ENCODE measurements at places on chromosomes 5 and 9.

DNA sequence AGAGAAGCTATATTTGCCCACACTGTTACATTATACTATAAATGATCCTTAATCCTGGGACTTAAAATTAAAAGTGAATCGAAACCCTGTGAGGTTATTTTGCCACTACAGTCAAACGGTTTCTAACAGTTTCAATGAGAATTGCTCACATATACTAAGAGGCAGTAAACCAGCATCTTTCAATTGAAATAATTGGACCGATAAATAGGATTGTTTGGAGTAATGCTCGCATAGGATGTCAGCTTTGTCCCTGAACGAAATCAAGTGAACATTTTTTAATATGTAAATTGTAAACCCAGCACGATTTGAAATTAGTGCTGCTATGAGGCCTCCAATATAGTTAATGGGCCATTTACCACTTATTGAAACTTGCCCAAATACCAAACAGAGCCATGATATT, 60.5 kb downstream of the ELAVL2 start:
- DNase-seq, result no peak

- no peak for DNase-seq
Observed at GRCh38 chr5:23405316-23406068, 101.9 kb upstream of the PRDM9 start.

GRCh38 chr9:125580701-125581286, 126.2 kb downstream of the MAPKAP1 start:
- DNase-seq, result no peak

- no peak for DNase-seq
Observed at GRCh38 chr9:110619831-110620230, 40.3 kb upstream of the SVEP1 start.

GRCh38 chr5:72245546-72245945, 74.5 kb downstream of the MRPS27 start:
- DNase-seq, result no peak

- no peak for DNase-seq
Observed at GRCh38 chr9:115650768-115651167, 502.8 kb upstream of the PAPPA start.

GRCh38 chr5:10451137-10451824, 9.6 kb downstream of the ROPN1L start:
- no peak for DNase-seq

GRCh38 chr9:130555968-130556367, 23.4 kb upstream of the FUBP3 start:
- DNase-seq, result no peak

DNA sequence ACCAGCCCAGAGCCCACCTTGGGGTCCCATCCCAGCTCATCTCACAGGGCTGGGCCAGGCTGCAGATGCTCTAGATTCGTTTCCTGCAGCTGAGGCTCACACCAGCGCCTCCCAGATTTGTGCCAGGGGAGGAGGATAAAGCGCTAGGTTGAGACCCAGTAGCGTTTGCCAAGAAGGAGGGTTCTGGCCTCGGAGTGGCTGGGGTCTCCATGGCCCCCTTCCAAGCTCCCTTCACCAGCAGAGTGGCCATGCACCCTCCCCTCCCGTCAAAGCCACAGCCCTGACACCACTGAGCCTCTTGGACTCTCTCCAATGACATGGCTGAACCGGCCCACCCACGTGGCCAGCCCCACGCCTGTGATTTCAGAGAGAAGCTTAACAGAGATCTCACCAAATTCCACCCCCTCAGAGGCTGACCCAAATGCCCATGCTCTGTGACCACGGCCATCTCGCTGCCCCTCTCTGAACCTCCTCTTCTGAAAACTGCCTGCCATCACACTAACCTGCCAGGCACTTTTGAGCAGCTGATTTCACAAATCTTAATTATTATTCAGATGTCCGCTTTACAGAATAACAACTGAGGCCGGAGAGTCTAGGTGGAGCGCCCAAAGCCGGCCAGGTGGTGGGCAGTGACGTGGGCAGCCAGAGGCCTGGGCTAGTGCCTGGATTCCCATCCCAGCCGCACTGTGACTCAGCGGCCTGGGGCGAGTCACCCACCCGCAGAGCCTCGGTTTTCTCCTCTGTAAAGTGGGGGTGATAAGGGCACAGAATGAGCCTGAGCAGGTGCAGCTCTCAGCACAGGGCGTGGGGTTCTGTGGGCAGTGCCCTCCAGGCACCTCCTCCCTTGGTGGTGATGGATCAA, 155.7 kb downstream of the C9orf50 start:
- no peak for DNase-seq

DNA sequence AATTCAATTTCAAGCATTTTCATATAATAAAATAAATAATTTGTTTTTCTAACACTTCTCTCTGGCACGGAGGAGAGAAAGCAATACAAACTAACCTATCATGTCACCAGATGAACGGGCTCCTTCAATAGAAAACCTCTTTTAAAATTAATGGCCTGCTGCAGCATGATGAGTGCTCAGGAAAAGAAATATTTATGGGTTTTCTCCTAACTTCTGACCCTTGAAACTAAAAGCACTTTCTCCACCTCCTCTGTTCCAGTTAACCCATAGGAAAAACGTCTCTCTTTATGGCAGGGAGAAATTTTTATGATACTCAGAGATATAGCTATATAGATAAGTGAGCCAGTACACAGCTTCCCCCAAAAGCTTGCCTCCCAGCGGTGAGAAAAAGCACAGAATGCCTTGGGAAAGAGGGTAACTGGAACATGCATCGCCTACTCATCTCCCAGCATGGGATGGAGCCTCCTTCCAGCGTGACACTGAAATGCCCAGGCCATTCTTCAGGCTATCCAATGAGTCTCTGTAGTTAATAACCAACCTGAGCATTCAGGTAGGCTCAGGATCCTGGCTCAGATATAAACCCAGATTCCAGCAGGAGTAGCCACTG, 963.0 kb upstream of the DMAC1 start:
- no peak for DNase-seq

- DNase-seq, result no peak
Observed at GRCh38 chr9:130430734-130431535, 13.8 kb upstream of the ASS1 start.

GRCh38 chr9:97980479-97980803, 2.7 kb upstream of the ANP32B start:
- no peak for DNase-seq

- no peak for DNase-seq
Observed at GRCh38 chr5:94674490-94675382, 56.3 kb downstream of the SLF1 start.

DNA sequence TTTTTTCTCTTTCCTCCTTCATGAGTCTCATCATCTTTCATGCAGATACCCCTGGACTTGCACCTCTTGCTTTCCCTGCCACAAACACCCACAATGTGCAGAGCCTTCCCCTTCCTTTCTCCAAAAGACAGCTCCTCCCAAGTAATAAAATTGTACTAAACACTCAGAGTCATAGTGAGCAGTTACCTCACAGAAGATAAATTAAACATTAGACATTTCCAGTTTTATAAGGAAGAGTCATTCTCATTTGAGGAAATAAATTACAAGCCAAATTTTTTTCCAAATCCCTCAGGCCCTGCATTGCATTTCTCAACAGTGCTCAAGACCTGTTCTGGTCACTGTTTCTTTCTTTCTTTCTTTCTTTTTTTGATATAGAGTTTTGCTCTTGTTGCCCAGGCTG, 131.5 kb downstream of the ATPSCKMT start:
- no peak for DNase-seq

GRCh38 chr5:56581426-56581825, 233.9 kb upstream of the MAP3K1 start:
- DNase-seq, result no peak

DNA sequence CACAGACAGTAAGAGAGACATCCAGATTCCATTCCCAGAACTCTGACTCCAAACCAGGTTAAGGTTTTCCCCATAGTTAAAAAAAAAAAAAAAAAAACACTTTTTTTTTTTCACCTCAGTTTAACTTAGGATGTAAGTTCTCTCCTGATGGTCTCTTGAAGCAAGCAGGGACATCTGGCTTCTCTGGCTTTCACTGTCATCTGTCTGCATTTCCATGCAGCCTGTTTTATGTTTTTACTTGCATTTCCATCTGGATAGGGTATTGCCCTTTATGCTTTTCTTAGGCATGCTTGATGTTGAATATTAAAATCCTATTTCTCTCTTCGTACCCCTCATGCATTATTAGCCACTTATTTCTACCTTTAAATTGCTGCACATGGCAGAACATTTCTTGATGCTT, 135.3 kb upstream of the WWC1 start:
- no peak for DNase-seq

DNA sequence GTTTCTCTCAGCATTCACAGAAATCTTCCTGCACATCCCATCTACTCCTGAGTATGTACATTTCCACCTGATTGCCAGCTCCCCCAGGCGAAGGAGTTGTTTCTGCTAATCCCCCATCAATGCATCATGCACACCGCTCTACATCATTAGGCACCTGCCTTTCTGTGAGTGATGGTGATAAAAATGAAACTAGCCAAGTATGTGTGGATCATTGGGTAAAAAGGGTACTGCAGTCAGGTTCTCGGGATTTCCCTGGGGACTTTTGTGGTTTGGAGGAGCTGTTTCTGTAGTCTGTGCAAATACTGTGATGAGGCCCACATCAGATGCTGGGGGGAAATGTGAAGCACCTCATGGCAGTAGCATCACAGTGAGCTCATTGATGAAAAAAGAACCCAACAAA, 30.4 kb downstream of the CAMK4 start:
- peak; percentile 36 for DNase-seq

DNA sequence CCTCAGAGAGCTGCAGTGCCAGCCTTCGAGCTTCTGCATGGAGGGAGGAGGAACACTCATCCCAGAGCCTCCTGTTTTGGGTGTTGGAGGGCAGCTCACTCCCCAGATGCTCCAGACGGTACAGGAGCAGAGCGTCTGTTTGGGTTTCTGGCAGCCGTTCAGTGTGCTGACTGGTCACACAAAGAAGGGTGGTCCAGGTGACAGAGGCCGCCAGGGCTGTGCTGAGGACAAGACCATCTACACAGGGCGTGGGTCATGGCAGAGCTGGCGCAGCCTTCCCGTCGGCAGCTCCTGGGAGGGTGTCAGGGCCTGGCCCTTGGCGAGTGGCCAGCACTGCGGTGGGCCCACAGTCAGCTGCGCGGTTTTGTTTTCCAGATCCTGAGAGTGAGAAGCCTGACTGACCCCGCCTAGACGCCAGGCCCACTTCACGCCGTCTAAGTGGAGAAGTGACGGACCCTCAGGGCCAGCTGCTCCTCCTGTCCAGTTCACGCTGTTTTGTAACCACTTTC, 131.4 kb upstream of the FAM120A start:
- DNase-seq, result no peak

GRCh38 chr9:136741883-136742571, 713 bp downstream of the LCN10 start:
- DNase-seq, result no peak

GRCh38 chr9:86854898-86855523, 92.3 kb downstream of the GAS1 start:
- DNase-seq, result no peak

- no peak for DNase-seq
Observed at GRCh38 chr9:113238859-113239232, 17.5 kb downstream of the SLC31A1 start.

- no peak for DNase-seq
Observed at GRCh38 chr5:172235827-172236736, 42.1 kb downstream of the EFCAB9 start.

DNA sequence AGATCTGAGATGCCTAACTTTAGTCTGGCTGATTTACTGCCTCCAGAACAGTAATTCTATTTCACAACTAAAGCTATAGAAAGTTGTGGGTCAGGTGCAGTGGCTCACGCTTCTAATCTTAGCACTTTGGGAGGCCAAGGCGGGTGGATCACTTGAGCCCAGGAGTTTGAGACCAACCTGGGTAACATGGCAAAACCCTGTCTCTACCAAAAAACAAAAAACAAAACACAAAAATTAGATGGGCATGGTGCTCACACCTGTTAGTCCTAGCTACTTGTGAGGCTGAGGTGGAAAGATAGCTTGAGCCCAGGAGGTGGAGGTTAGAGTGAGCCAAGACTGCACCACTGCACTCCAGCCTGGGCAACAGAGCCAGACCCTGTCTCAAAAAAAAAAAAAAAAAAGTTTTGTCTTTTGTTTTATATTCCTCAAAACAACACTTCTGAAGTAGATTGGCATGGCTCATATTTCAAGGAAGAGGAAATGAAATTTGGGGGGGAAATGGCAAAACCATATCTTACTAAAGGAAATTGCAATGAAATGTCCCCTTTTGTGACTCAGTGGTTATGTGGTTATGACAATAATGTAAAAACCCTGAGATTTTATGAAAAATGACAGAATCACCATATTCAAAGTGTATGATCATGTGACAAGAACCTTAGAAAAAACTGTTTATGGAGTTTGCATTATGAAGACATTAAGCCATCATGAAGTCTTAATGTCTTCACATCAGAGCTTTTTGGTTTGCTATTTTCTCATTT, 16.2 kb downstream of the FNBP1 start:
- DNase-seq, result no peak

- no peak for DNase-seq
Observed at GRCh38 chr5:14915291-14915952, 43.8 kb upstream of the ANKH start.

DNA sequence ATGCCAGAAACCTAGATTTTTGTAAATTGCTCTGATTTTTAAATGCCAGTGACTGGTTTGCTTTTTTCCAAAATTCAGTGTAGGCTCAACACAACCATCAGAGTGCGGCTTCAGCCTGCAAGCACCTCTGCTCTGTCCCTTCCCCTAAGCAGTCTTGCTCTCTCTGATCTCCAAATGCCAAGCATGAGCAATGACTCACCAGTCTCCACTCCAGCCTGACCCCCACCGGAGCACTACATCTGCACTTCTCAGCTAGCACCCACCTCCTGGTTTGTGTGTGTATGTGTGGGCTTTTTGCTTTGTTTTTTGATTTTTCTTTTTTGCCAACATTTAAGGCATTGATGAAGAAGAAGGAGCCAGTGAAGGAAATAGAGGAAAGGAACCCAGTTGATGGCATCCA, 61.4 kb upstream of the ADRA1B start:
- no peak for DNase-seq

- DNase-seq, result no peak
Observed at GRCh38 chr5:169991115-169991869, 11.0 kb upstream of the INSYN2B start.

GRCh38 chr5:132748522-132749000, 1.3 kb downstream of the CCNI2 start:
- DNase-seq, result no peak

- DNase-seq, result no peak
Observed at GRCh38 chr9:4792054-4792571, 631 bp upstream of the RCL1 start.

DNA sequence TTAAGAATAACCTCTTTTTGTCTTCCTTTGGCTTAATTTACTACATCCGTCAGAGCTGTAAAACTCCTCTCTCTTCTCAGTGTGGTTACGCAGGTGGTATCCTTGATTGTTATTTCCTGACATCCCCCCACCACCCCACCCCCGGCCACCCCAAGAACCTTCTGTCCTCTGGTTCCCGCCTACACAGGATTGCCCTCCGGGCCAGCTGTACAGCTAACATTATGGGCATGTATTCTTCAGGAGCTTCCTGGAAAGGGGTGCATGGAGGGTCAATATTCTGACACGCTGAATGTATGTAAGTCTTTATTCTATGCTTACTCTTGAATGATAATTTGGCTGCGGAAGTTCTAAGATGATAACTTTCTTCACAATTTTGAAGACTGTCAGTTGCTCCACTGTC, 13.0 kb upstream of the ANP32B start:
- DNase-seq, result no peak
